ENCODE measurements at places on chromosomes 3 and 15. TPM values are rescaled to one million over a fixed set of nuclear protein-coding genes. Genes with fewer than 3 reads are reported as not detected.

ESYT3 gene
- 66.4 TPM for total RNA-seq

GRCh38 chr3:2423143-2423542, 324.5 kb downstream of the CNTN4 start:
- H3K36me3 ChIP-seq, result no peaks in the 10 kb centered on the region
- DNase-seq, result no peak
- H3K4me3 ChIP-seq, result no peak overlapping the region

DNA sequence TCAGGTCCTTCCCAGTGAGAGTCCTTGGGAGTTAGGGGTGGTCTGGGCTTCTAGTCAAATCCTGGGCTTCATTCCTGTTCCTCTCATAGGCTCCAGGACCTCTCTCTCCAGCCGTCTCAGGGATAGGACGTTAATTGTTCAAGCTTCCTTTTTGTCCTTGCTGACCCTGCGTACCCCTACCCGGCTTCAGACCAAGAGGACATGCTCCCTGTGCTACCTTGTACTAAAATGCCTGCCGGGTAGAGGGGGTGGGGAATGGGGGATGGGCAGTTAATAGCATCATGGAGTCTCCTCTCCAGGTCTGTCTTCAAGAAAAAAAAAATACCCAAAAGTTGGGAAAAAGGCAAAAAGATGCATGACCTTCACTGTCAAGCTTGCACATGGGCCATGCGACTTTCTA, 36.5 kb upstream of the GALNT15 start:
- DNase-seq, result no peak
- H3K27me3 ChIP-seq, result no peaks in the 10 kb centered on the region

DNA sequence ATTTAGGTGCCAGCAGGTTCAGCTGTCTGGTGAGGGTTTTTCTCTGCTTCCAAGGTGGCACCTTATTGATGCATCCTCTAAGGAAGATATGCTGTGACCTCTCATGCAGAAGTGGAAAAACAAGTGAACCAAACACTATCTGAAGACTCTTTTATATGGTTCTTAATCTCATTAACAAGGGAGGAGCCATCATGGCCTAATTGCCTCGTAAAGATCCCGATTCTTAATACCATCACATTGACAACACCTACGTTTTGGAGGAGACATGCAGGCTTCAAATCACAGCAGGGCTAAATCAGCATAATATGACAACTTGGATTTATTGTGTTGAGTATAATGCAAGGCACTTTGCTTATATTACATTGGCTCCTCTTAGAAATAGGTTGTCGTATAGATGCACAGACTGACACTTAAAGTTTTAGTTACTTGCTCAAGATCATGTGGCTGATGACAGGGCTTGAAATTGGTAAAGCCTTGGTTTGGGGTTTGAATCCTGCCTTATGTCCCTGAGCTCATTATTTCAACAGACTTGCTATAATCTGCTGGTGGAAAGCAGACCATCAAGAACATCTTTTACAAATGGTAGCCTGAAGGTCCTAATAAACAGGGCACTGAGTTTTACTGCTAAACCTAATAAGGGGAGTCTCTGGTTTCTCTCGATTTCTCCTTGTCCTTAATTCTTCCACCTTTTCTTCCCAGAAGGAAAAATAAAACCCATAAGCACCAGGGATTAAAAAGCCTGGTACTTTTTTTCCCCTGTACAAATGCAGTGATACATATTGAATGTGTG, 88.2 kb downstream of the PTPRG start:
- no peaks in the 10 kb centered on the region for H3K36me3 ChIP-seq
- no peak overlapping the region for H3K27ac ChIP-seq
- H3K4me1 ChIP-seq, result peaks cover 18% of the 10 kb centered on the region
- no peaks in the 10 kb centered on the region for H3K27me3 ChIP-seq
- H3K4me3 ChIP-seq, result no peak overlapping the region

- H3K27me3 ChIP-seq, result no peaks in the 10 kb centered on the region
- H3K4me3 ChIP-seq, result no peak overlapping the region
- H3K4me1 ChIP-seq, result peaks cover 6% of the 10 kb centered on the region
- DNase-seq, result no peak
- no peaks in the 10 kb centered on the region for H3K36me3 ChIP-seq
- no peak overlapping the region for H3K27ac ChIP-seq
Observed at GRCh38 chr3:55630280-55630920, 143.3 kb upstream of the WNT5A start.
